ENCODE measurements at places on chromosomes 6 and 20. TPM values are rescaled to one million over a fixed set of nuclear protein-coding genes. Genes with fewer than 3 reads are reported as not detected.

Gene VSX1
- total RNA-seq: not detected

- DNase-seq: no peak
These were observed 16.5 kb upstream of the SNX3 start for GRCh38 chr6:108277295-108277694.

DNA sequence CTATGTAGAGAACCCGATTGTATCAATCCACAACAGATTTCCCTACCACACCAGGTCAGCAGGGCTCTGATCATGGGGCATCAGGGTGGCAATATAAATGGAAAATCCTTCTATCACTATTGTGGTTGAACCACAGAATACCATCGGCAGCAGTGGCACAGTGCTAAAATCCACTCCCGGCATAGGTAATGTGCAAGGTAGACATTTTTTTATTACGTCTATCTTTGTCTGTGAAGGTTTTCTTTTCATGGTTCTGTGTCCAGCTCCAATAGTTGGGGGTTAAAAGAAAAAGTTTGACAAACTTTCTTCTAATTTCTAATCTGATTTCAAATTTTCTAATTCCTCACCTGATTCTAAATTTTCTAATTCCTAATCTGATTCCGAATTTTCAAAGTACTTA lies 302.7 kb upstream of the PREP start:
- DNase-seq: no peak

Gene TMEM244
- not detected for total RNA-seq

GRCh38 chr20:32387252-32387651 lies 29.1 kb downstream of the ASXL1 start:
- no peak for DNase-seq

- DNase-seq: no peak
These were observed 66.5 kb downstream of the LRFN2 start for GRCh38 chr6:40520678-40521077.

Gene PRL
- not detected for total RNA-seq

Gene ULBP2
- 4.5 TPM for total RNA-seq

DNA sequence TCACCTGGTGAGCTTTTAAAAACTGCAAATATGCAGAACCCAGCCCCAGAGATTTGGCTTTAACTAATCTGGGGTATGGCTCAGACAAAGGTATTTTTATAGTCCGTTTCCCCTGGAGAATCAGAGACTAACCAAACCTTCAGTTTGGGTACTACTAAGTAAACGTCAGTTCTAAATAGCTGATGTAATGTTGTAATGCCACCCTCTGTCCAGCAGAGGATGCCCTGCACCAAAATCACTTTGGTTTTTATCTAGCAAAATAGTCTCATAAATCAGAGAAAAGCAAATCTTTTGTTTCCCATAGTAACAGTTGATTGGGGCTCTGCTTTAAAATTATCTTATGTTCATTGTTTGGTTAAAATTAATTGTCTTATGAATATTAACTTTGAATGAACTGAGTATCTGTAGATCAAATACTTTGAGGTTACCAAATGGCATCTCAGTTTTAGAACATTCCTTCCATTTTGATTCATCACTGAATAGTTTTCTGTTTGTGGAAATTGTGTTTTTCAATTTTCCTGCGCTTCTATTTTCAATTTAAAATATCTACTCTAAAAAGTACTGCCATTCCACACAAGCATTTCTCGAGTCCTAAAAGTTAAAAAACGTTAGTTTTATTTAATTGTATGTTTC lies 278.3 kb upstream of the PLCB4 start:
- DNase-seq: peak; percentile 52

DNA sequence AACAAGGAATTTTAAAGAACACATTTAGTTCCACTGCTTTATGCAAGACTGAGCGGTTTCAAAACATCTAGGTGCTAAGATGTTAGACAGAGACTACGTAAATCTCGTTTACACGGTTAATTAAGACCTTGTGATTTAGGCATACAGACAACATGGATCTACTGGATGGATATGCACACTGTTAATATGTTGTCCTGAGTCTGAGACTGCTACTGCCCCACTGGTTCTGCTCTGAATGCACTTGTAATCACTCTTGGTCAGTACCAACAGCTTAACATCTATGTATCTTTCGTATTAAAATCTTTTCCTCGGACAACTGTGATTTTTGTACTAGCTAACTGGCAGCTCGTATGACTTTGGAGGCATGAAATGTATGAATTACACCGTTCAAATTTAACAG lies 3.1 kb downstream of the MAN1A1 start:
- DNase-seq: no peak

GRCh38 chr20:3763671-3764601 lies 3.6 kb downstream of the ADISSP start:
- no peak for DNase-seq

Gene AKAP7
- 4.7 TPM for total RNA-seq

- DNase-seq: no peak
These were observed 109.5 kb downstream of the MYLK4 start for GRCh38 chr6:2641044-2641725.

Gene NOTCH4
- total RNA-seq: 1.7 TPM

- DNase-seq: no peak
These were observed 52.8 kb downstream of the MYB start for GRCh38 chr6:135233686-135234491.

DNA sequence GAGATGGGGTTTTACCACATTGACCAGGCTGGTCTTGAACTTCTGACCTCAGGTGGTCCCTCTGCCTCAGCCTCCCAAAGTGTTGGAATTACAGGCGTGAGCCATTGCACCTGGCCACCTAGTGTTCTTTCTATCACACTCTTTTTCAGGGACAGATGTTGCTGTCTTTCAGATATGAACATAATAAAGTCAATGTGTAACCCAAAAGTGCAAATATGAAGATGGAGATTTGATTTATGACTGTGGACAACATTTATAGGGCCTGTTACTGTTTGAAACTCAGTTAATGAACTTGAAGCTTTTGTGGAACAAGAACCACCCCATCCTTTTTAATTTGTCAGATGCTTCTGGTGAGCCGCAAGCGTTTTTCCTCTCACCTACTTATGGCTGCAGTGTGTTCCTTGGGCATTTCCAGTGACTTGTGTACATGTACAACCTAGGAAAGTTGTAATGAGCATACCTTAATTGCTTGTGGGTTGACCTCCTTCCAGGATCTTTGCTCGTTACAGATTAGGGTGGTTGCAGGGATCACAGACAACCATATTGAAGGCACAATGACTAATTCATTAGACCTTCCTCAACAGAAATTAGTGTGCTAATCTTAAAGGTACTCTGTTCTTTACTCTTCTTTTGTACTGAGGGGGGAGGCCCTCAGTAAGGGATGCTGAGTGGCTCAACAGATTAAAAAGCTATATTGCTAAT lies 6.8 kb downstream of the TBPL1 start:
- no peak for DNase-seq

GRCh38 chr6:52644253-52644652 lies 26.7 kb upstream of the TMEM14A start:
- DNase-seq: no peak

DNA sequence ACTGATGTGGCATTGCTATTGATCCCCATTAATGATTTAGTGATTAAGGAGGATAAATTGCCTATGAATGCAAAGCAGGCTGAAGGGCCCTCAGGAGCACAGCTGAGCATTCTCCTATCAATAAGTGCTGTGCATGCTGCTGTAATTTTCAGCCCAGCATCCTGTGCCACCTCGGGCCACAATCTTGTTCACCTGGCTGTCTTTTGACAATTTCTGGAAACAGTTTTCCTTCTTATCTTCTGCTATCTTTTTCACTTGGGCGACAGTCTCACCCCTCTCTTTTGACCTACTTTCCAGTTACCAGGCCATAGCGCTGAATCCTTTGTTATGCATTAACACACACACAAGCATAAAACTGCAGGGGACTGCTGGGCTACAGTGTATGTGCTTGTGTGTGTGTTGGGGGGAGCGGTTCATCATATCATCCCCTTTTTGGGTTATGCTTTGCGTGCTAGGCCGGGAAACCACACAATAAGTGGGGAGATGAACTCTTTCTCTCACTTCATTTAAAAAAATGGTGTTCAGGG lies 60.2 kb downstream of the F13A1 start:
- no peak for DNase-seq

DNA sequence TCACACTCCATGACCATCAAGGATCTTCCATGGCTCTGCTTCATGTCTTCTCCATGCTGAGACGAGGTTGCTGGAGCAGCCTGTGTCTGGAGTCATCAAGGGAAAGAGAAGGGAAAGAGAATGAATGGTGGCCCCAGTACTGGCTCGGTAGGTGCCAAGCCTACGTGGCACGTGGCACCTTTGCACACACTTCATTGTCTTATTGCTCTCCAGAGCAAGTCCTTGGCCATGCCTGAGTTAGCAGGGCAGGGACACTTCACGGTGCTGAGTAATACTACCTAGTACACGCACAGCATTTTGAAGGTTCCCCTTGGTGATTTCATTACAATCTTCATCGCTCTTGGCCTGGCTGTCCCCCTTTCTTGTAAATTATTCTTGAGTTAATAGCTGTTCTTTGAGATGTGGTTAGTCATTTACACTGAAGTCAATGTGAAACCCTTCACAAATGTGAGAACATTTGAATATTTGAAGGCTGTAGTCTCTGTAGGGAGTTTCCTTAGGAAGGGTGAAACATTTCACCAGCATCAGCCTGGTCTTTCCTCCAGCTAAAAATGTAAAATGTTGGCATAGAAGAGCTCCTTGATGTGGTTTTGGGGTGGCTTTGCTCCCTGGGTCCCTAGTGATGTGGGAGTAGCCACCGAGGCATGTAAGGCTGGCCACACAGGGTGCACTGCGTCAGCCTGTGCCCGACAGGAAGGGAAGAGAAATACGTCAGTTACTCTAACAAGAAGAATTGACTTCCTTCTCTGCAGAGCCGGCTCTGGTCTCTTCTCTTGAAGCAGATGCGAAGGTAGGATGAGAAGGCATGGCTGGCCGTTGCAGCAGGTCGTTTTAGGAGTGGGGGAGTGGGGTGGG lies at the start of gene SYTL3:
TSS of gene SYTL3 (plus strand) at position 766 of the 855 bp plus-strand sequence. CDS start 13,215 bp downstream, outside the sequence.
- DNase-seq: no peak

Gene FAM162B
- total RNA-seq: 0.32 TPM

DNA sequence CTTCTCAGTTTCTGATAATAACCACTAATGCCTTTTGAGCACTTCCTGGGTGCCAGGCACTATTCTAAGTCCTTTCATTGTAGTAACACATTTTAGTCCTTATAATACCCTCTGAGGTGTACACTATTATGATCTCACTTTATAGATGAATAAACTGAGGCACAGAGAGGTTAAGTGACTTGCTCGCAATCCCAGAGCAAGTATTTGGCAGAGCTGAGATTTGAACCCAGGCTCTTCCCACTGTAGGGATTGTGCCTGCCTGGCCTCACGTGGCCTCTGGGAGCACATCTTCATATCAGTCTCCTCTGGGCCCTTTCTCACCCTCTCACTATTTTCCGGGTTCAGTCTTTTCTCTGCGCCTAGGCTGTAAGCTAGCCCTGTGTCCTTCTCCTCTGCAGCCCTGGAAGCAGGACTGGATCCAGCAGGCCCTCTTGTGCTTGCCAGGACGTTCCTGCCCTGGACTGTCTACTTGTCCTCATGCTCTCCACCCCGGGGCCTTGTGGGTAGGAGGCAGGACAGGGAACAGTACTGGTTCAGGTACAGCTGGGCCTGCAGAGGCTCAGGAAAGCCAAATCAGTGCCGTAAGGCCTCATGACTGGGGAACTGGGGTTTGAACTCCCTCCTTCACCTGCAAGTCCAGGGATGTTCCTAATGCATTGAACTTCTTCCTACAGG lies 139.6 kb downstream of the VEGFA start:
- no peak for DNase-seq

DNA sequence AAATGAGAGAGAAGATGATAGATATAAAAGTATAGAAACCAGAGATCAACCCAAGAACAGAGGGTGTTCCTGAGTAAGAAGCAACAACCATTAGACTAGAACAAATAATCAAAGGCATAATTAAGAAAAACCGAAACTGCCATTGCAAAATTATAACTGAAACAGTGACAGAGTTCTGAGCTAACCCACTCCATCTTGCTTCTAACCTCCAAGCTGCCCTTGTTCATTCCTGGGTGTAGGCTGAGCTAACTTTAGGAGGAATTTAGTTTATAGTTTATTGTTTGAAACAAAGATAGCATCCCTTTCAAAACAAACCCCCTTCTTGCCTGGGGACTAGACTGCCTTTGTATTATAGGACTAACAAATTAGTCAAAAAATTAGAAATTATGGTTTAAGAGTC lies 56.1 kb upstream of the PRND start:
- no peak for DNase-seq

DNA sequence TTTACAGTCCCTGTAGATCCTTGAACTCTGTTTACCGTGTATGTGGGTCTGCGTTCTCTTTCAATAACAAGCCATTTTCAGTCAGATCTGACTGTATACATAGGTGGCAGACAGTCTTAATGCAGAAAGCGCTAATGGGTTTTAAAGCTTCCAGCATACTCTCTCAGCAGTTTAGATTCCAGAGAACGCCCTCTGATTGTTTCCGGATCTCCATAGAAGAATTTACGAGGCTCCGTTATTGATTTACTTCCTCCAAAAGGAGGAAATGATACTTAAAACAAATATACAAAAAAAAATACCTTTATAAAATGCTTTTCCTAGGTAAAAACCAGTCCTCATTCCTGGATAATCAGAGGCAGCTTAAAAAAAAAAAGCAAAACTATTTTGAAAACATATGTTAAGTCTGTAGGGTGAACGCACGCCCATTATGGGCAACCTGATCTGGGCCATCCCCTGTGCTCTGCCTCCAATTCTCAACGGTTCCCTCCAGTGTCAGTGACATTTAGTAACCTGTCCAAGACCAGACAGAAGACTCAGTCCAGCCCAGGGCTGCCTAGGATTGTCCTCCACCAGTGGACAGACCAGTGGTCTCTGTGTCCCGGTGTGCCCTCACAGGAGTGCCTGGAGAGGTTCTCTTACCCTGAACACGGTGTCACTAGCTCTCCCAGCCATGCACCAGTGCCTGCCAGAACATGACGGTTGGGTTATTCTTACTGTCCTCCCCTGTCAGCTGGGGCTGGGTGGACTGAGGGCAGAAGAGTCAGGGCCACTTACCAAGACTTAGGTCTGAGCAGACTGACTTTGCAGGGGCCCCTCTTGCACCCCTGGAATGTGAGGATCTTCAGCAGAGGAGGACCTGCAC lies 217.3 kb downstream of the ARID1B start:
- DNase-seq: no peak

GRCh38 chr6:142469220-142469619 lies 167.4 kb downstream of the ADGRG6 start:
- no peak for DNase-seq
